ENCODE measurements at places on chromosomes 3 and 15.
A peak's percentile ranks its signal among the peaks of the same experiment; 100 is the strongest.

- DNase-seq, result no peak
Observed at GRCh38 chr3:169245631-169246030, 417.9 kb downstream of the MECOM start.

DNA sequence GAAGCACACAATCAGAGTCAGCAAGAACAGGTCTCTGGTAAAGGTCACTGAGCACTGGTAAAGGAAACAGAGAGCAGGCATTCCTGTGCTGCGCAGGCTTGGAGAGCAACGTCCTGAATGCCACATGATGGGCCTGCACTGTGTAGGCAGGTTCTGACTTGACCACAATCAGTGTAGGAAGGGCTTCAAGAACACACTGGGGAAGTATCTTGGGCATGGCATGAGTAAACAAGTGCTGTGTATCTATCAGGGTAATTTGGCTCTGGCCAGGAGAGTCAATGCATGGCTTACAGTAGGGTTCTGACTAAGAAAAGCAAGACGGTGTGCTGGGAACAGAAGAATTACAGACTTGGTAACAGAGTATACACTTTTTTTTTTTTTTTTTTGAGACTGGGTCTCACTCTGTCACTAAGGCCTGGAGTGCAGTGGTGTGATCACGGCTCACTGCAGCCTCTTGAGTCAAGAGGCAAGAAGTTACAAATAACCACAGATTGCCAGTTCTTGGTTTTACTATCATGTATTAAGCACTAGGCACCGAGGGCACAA, 30.6 kb downstream of the TBC1D2B start:
- DNase-seq, result no peak

- DNase-seq, result no peak
Observed at GRCh38 chr15:66405007-66405406, 18.3 kb downstream of the MAP2K1 start.

DNA sequence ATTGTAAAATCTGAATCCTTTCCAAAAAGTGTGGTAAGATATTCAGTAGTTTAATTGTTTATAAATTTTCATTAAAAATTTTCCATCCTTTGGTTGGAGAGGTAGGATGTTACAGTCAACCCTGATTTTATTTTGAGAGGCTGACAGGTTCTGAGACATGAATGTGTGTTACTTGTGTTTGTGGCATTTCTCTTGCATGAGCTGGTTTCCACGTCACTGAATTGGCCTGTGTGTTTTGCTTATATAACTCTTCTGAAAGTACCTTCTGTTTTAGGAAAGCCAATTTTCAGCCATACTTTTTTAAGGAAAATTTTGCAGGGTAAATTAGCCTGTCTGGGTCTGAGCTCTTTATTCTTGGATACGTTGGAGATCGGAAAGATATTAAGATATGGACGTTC, 30.7 kb downstream of the PXYLP1 start:
- peak; percentile 31 for DNase-seq

GRCh38 chr15:83016906-83017305, 5.5 kb upstream of the C15orf40 start:
- no peak for DNase-seq

DNA sequence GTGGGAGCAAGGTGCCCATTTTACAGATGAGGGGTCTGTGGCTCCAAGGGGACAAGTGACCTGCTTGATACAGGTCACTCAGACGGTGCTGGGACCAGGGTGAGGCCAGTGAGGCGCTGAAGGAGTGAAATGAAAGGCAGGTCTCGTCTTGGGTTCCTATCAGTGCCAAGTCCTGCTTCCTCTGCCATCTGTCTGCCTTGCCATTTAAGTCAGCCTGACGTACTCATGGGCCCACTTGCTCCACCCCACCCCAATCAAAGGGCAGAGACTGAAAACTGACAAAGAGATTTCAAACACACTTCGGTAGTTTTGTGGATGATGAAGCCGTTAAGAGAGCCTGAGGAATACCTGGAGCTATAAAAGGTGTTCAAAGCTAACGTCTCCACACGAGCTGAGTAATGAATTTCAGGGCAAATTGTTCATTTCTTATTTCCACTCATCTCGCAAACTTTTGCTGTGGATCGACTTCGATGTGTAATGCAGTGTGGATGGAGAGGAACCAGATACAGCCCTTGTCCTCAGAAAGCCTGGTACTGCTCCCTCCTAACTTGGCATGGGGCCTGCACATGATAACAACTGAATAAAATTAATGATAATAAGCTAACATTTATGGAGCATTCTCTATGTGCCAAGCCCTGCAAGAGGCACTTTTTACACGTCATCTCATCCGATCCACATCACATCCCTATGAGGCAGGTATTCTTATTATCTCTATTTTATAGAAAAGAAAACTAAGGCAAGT, 36.6 kb downstream of the ATP2B2 start:
- DNase-seq, result no peak

GRCh38 chr3:104514776-104515175, 851.9 kb upstream of the ALCAM start:
- no peak for DNase-seq

DNA sequence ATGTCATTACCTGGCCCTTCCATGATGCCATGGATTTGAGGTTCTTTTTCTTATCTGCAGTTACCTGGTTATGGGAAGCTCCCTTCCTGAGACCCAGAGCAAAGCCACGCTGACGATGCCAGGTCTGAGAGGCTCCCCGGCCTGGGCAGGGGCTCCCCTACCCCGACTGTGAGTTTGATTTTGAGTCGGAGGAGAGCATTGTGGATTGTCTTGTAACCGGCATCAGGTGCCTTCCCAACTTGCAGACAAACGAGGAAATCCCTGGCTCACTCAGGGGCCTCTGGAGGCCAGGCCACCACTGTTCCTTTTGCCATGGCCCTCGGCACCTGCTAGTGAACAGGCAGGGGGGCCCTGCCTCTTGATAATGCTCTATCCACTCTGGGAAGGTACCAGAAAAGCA, 151.4 kb downstream of the ATP10A start:
- DNase-seq, result no peak

DNA sequence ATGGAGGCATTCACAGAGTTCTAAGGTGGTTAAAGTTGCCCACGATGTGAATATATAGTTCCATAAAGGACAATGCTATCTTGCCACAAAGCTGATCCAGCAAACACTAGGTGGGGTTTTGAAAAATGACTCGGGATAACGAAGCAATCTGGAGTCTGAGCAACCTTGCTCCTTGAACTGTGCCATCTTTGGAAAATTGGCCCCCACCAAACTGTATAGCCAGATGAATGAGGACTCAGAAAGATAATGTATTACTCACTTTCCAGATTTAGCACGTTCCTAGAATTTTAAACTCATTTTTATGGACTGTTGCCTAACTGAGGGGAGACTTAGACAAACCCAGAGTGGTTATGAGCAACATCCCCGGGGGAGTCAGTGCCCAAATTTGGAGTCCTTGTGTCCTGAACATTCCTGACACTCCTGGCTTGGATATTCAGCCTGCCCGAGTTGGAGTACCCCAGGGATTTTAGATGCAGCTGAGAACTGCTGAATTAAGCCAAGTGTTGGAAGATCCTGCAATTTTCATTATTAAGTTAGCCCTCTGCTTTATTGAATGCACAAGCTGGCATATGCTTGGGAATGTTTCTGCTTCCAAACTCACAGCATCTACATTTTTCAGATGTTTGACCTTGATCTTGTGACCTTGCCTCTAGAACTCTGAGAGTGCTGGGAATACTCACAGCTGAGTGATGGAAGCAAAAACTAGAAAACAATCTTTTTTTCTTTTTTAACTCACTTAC, 8.8 kb upstream of the MAGI1 start:
- peak; percentile 96 for DNase-seq

GRCh38 chr3:141380987-141381386, 12.7 kb downstream of the ZBTB38 start:
- no peak for DNase-seq

GRCh38 chr3:59180006-59180405, 130.2 kb upstream of the CFAP20DC start:
- DNase-seq, result no peak

DNA sequence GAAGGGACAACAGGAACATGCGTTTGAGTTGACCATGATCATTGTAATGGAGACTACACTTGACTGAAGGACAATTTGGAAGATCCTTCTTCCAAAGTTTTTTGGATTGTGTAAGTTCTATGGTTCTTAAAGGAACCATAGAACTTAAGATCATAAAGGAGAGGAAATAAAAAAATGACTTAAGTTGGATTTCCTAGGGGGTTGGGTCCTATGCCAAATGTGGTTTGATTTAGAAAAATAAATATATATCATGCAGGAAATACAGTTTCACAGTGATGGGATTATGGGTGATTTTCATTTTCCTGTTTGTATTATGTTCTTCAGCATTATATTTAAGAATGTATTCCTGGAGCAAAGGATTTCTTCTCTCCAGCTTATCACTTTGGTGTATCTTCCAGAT, 305.5 kb upstream of the DPH6 start:
- DNase-seq, result no peak

GRCh38 chr15:58694641-58695398, 54.7 kb downstream of the ADAM10 start:
- DNase-seq, result no peak

GRCh38 chr3:14403619-14404155, 1.3 kb downstream of the SLC6A6 start:
- no peak for DNase-seq

DNA sequence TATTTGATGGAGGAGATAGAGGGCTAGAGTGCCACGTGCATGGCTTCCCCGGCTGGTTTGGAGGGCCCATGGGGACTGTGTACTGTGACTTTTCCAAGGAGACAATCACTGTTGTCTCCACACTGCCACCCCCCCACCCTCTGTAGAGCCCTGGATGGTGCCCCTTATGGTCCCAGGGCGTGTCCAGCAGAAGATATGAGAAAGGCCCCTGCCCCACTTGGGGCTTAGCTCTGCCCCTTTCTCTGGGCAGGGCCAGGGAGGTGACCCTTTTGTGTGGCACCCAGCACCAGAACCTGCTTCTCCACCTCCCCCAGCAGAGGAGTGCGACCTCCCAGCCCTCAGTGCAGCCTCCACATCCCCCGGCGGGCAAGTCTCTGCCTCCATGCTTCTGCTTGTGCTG, 32.1 kb downstream of the SPSB4 start:
- DNase-seq, result no peak

- DNase-seq, result no peak
Observed at GRCh38 chr15:76972389-76973361, 22.3 kb upstream of the PSTPIP1 start.

- DNase-seq, result no peak
Observed at GRCh38 chr15:81781395-81781794, 264.4 kb downstream of the MEX3B start.

- DNase-seq, result no peak
Observed at GRCh38 chr3:9507586-9508578, 45.7 kb downstream of the LHFPL4 start.

DNA sequence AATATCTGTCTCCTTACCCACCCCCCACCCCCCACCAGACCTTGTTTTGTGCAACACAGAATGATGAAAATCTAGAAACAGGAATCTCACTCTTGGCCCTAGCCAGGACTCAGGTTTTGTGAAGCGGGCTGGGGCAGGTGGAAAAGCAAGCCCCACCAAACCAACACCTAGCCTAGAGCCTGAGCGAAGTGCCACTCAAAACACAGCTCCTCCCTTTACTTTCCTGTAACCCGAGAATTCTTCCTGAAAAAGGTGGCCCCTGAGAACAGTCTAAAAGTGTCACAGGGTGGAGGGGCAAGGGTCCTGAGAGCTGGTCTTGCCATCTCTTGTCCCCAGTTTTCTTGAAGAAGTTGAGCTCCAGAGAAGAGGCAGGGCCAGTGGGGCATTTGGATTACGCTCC, 17.4 kb upstream of the RPUSD3 start:
- DNase-seq, result no peak

DNA sequence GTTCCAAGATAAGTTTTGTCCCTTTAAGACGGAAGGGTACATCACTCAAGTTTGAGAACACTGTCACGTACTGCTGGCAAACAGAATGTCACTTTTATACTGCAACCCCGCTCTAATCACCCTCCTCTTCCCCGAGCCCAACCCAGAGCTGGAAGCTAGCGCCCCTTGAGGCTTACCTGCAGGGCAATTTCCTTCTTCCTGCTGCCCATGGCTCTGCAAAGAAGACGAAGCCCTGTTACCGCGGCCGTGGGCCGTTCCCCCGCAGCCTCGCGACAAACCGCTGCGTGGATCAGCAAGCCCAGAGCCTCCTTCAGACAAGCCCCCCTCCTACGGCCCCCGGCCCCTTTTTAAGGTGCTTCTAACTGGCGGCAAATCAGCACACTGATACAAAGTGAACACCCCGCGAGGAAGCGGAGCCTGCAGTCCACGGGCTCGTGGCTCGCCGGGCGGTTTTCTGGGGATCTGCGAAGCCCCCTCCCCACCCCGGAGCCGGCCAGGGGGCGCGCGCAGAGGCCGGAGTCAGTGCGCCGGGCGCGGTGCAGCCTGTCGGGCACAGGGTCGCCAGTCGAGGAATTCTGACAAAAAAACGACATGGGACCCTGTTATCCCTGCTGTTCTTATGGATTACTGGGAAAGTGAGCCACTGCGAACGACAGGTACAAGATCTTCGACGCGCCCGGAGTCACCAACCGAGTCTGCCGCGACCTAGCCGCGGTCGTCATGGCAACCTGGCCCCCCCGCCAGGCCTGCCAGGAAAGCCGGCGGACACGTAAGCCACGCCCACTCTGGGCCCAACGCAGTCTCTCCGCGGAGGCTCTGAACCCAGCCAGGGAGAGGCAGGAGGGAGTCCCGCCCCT, at the start of gene NME9:
Gene NME9 (minus strand): TSS at position 725 of the 857 bp plus-strand sequence. CDS start 516 bp downstream, at position 209.
- DNase-seq, result peak; percentile 45

DNA sequence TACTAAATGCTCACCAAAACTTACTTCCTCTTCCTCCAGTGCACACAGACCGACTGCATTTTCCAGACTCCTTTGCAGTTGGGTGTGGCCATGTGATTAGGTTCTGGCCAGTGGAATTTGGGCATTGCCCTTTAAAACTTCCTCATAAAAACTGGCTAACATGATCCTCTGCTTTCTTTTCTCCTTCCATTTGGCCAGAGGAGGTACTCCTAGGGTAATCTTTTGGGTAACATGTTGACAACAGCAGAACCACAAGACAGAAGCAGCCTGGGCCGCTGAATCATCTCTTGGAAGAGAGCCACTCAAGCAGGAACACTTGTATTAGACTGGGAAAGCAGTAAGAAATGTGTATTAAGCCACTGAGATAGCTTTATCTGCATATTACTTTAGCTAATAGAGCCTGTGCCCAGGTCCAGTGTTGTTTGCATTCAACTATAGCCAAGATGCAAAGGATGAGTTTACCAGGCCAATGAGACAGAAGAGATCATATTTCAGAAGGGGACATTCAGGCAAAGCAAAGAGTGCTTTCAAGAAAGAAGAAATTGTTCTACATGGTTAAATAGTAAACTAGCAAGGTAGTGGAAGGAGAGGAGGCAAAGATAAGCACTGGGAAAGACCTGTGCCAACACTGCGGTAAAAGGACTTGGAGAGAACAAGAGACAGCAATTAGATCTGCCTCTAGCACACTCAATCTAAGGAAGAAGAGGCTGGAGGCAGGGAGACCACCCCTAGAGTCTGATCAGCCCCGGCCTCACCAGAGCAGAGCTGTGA, 79.8 kb downstream of the PLCH1 start:
- peak; percentile 33 for DNase-seq

GRCh38 chr3:71863563-71864190, 78.7 kb upstream of the PROK2 start:
- DNase-seq, result no peak

- no peak for DNase-seq
Observed at GRCh38 chr3:172209333-172210321, 170.2 kb downstream of the FNDC3B start.
